HCT116 (cell line): ENCODE measurements at places on chromosomes 7 and 10. TPM values are rescaled to one million over a fixed set of nuclear protein-coding genes. Genes with fewer than 3 reads are reported as not detected.

GRCh38 chr7:150503581-150503980 lies 11.1 kb upstream of the GIMAP7 start:
- no peaks in the 10 kb centered on the region for H3K4me1 ChIP-seq
- peaks cover 8% of the 10 kb centered on the region for H3K27me3 ChIP-seq
- no peak overlapping the region for H3K4me3 ChIP-seq
- DNase-seq: no peak

DNA sequence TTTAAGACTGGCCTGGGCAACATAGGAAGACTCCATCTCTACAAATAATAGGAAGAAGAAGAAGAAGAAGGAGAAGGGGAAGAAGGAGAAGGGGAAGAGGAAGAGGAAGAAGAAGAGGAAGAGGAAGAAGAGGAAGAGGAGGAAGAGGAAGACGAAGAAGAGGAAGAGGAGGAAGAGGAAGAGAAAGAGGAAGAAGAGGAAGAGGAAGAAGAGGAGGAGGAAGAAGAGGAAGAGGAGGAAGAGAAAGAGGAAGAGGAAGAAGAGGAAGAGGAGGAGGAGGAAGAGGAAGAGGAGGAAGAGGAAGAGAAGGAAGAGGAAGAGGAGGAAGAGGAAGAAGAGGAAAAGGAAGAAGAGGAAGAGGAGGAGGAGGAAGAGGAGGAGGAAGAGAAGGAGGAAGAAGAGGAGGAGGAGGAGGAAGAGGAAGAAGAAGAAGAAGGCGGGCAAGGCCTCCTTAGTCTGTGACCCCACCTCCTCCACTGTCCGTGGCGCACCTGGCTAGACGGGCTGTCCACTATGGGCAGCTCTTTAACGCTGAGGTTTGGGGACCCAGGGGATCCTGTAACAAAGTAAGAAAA lies 28.8 kb upstream of the ZFAND2A start:
- H3K27me3 ChIP-seq: no peaks in the 10 kb centered on the region
- no peaks in the 10 kb centered on the region for H3K36me3 ChIP-seq
- H3K4me1 ChIP-seq: no peaks in the 10 kb centered on the region; the same call in 1 of the 2 replicates
- H3K27ac ChIP-seq: no peak overlapping the region
- no peak for DNase-seq
- no peak overlapping the region for H3K4me3 ChIP-seq

- H3K4me1 ChIP-seq: peaks cover 12% of the 10 kb centered on the region
- H3K27me3 ChIP-seq: no peaks in the 10 kb centered on the region
- no peaks in the 10 kb centered on the region; the same call in 1 of the 2 replicates for H3K36me3 ChIP-seq
Measured at GRCh38 chr7:139427788-139428187, 55.7 kb downstream of the KLRG2 start.

DNA sequence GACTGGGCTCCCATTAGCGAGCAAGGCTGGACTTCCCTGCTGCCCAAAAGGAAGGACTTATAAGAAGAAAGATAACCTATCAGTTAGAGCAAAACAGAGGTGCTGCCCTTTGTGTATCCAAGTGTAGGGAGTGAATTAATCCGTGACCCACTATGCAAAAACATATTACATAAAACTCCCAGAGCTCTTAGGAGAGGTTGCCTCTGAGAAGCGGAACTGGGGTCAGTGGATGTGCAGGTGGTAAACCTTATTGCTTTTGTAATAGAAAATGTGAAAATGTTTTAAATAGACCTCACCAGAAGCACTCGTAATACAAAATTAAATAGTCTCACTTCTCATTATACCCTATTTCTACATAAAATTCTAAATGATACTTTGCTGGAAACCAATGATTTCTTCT lies 17.1 kb upstream of the IL6 start:
- H3K36me3 ChIP-seq: no peaks in the 10 kb centered on the region
- H3K27ac ChIP-seq: no peak overlapping the region
- H3K4me1 ChIP-seq: no peaks in the 10 kb centered on the region
- no peak overlapping the region for H3K4me3 ChIP-seq
- H3K27me3 ChIP-seq: no peaks in the 10 kb centered on the region

- no peak overlapping the region for H3K4me3 ChIP-seq
- H3K27me3 ChIP-seq: no peaks in the 10 kb centered on the region
- H3K36me3 ChIP-seq: no peaks in the 10 kb centered on the region
- H3K4me1 ChIP-seq: no peaks in the 10 kb centered on the region
- H3K27ac ChIP-seq: no peak overlapping the region
- DNase-seq: no peak
Measured at GRCh38 chr10:102175415-102175814, 23.2 kb downstream of the NOLC1 start.

DNA sequence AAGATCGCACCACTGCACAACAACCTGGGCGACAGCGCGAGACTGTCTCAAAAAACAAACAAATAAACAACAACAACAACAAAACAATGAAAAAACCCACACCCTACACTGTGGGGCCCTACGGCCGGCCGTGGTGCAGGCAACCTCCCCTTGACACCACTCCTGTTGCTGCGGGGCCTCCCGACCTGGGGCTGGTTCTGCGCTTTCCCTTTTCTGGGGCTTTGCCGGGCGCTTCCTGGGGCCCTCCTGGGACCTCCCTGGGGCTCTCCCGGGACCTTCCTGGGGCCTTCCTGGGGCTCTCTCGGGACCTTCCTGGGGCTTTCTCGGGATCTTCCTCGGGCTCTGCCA lies 46.6 kb downstream of the INSIG1 start:
- peaks cover 8% of the 10 kb centered on the region for H3K4me1 ChIP-seq
- no peak overlapping the region for H3K27ac ChIP-seq
- no peaks in the 10 kb centered on the region for H3K36me3 ChIP-seq
- no peaks in the 10 kb centered on the region for H3K27me3 ChIP-seq

DNA sequence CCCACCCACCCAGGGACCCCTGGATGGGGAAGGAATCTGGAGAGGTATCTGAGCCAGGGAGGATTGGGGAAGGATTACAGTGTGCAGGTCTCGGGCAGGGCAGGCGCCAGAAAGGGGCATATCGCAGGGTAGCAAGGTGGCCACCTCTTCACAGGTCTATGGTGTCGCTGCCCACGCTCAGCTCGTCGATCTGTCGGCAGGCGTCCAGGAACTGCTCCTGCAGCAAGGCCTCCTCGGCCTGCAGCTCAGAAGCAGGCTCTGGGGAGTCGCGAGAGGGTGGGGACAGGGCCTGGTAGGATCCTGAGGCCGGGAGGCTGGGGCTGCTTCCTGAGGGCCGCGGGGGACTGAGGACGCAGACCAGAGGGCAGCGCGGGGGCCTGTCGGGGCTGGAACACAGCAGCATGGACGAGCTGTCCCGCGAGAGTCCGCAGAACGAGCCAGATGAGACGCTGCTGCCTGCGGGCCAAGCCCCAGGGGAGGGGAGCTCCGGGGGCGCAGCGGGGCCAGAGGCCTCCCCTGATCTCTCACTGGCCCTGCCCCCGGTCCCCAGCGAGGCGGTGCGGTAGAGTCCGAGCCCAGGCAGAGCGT lies 7.1 kb upstream of the RBM28 start:
- H3K27ac ChIP-seq: no peak overlapping the region
- no peak for DNase-seq
- H3K4me3 ChIP-seq: no peak overlapping the region
- H3K27me3 ChIP-seq: no peaks in the 10 kb centered on the region
- H3K4me1 ChIP-seq: no peaks in the 10 kb centered on the region

Gene LSM8
- 29.4 TPM for total RNA-seq

Gene PPP1R9A
- 13.5 TPM for total RNA-seq

Gene TMEM184A
- 34.8 TPM for total RNA-seq
